Peyer's patch (tissue), 4 donors: ENCODE measurements at places on chromosomes 13 and 19. TPM values are rescaled to one million over a fixed set of nuclear protein-coding genes. Genes with fewer than 3 reads are reported as not detected.
A peak's percentile ranks its signal among the peaks of the same experiment; 100 is the strongest.

GRCh38 chr19:15223649-15224361 is 8.4 kb downstream of the EPHX3 start:
- H3K36me3 ChIP-seq = no peaks in the 10 kb centered on the region
- peak overlapping the region; percentile 49 for H3K4me3 ChIP-seq
- no peak for DNase-seq
- H3K4me1 ChIP-seq = peaks cover 10% of the 10 kb centered on the region
- no peaks in the 10 kb centered on the region for H3K27me3 ChIP-seq

DNA sequence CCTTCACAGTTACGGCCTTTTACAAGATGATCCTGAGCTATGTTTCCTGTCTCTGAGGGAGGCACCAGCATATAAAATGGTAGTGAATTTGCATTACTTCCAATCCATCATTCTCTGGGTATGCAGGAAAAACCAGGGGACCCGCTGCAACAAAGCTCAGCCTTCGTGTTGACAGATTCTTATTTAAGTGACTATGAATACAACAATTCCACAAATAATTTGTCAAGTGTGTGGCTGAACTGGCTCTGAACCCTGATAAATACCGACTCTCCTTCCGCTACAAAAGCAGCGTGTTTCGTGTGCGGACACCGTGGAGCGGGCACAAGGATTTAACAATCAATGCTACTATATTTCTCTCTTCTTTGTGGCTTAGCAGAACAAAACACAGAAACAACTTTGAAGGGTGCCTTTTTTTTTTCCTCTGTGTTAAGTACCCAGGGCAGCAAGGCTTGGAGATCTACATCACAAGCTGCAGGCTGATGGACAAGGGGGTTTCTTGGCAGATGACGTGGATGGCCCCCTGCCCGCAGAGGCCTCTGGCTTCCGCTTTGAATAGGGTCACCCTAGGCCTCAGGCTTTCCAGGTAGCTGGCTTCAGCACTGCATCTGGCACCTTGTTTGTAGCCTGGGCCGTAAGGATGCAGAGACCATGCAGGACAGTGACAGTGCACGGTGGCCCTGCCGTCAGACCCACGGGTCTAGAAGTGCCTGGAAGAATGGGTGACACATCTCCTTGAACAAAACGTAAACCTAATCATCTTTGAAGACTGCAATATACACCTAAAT is 280.5 kb upstream of the TSHZ3 start:
- no peak overlapping the region for H3K4me3 ChIP-seq
- H3K27ac ChIP-seq = no peak overlapping the region
- no peaks in the 10 kb centered on the region for H3K4me1 ChIP-seq
- no peaks in the 10 kb centered on the region for H3K27me3 ChIP-seq
- no peaks in the 10 kb centered on the region for H3K36me3 ChIP-seq

The ATP1A3 gene
- 0.83 TPM for total RNA-seq

The ZNF563 gene
- total RNA-seq = 2.4 TPM

The PRTN3 gene
- not detected for total RNA-seq

- H3K4me3 ChIP-seq = no peak overlapping the region
- H3K4me1 ChIP-seq = no peaks in the 10 kb centered on the region
- H3K27ac ChIP-seq = no peak overlapping the region
- H3K27me3 ChIP-seq = no peaks in the 10 kb centered on the region
- H3K36me3 ChIP-seq = no peaks in the 10 kb centered on the region
Observed at GRCh38 chr19:19429361-19429760, 23.9 kb downstream of the GATAD2A start.

DNA sequence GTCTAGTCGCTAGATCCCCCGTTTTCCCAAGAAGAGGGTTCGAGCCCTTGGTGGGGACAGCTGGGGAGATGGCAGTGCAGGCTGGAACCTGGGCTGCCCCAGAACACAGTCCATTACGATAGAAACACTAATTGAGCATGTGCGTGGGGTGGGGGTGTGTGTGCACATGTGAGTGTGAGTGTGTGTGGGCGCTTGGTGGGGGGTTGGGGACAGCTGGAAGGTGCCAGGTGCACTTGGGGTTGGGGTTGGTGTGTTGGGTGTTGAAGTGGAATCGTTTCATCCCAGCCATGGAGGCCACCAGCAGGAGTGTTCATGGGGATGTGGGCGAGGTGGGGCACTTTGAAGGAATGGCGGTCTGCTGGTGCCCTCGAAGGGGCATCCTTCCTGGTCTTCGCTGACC is 18.1 kb upstream of the NPAS1 start:
- H3K4me1 ChIP-seq = no peaks in the 10 kb centered on the region
- H3K36me3 ChIP-seq = no peaks in the 10 kb centered on the region
- H3K27me3 ChIP-seq = no peaks in the 10 kb centered on the region
- DNase-seq = no peak

The TM9SF2 gene
- 189 TPM for total RNA-seq

DNA sequence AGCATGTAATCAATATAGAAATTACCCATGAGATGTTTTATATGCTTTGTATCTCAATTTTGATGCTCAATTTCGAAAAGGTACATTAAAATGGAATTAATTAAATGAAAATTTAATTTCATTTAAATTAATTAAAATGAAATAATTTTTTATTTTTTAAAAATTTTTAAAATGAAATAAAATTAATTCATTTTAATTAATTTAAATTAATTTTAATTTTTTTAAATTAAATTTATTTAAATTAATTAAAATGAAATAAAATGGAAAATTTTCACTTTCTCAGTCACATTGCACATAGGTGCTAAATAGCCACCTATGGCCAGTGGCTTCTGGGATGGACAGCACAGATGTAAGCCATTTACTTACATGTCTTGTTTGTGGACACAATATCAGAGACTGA is 4.2 kb upstream of the SULT2B1 start:
- H3K4me3 ChIP-seq = no peak overlapping the region
- H3K27me3 ChIP-seq = no peaks in the 10 kb centered on the region
- H3K36me3 ChIP-seq = no peaks in the 10 kb centered on the region
- DNase-seq = no peak
- H3K4me1 ChIP-seq = no peaks in the 10 kb centered on the region

The WDR87 gene
- not detected for total RNA-seq
